ENCODE measurements at places on chromosomes 5 and 9.

GRCh38 chr9:99103901-99104458 is 933 bp upstream of the TGFBR1 start:
- DNase-seq, result peak; percentile 10

GRCh38 chr9:17894501-17895160 is 315.8 kb downstream of the SH3GL2 start:
- DNase-seq, result no peak

- DNase-seq, result no peak
Observed at GRCh38 chr5:82160948-82161347, 117.2 kb downstream of the RPS23 start.

DNA sequence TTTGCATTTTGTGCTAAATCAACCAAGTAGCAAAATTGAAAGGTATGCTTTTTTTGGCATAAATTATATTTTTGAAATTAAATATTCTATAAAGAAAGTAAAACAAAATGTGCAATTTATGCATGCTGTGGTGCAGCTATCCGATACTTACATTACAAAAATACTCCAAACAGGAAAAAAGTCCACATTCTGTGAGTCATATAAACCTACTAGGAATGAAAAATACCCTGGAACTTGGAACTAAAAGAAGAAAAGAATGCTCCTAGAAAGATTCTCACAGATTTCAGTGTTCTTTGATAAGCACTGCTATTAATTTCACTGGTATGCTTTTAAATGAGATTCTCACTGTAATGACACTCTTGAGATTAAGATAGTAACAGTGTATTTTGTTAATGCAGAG is 92.6 kb downstream of the OSMR start:
- no peak for DNase-seq

- peak; percentile 41 for DNase-seq
Observed at GRCh38 chr5:149561848-149562247, 10.6 kb upstream of the CSNK1A1 start.

DNA sequence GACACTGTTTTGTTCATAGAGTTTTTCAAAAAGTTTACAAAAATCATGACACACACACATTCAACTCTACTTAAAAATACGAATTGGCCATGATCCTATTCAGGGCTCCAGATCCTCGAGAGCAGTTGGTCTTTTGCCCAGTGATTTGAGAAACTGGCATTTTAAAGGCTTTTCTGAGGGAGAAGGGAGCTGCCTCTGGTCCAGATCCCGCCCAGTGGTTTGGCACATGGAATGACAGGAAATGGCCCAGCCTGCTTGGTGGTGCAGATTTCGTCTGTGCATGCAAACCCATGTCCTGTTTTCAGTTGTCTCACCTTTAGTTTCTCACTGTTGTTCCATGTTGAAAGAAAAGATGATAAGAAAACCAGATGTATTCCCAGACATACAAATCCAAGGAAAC is 3.6 kb downstream of the CAMK4 start:
- DNase-seq, result no peak

DNA sequence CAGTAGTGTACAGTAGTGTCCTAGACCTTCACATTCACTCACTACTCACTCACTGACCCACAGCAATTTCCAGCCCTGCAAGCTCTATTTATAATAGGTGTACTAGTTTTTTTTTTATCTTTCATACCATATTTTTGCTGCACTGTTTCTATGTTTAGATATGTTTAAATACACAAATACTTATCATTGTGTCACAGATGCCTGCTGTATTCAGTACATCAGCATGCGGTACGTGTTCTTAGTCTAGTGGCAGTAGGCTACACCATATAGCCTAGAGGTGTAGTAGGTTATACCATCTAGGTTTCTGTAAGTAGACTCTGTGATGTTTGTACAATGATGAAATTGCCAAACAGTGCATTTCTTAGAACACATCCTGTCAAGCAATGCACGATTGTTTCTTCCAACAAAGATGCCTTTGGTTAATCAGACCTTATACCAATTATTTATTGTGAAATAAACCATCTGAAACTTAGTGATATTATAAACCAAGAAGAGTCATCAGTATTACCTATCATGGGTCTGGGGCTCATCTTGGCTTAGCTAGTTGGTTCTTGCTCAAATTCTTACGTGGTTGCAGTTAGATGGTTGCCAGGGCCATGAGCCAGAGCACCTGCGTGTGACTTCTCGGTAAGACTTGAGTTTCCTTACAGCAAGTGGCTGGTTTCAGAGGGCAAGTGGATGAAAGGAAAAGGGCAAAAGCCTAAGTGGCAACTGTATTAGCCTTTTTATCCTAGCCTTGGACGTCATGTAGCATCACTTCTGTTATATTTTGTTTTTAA is 41.1 kb downstream of the ERBIN start:
- no peak for DNase-seq

- no peak for DNase-seq
Observed at GRCh38 chr5:16834029-16834428, 102.1 kb downstream of the MYO10 start.

DNA sequence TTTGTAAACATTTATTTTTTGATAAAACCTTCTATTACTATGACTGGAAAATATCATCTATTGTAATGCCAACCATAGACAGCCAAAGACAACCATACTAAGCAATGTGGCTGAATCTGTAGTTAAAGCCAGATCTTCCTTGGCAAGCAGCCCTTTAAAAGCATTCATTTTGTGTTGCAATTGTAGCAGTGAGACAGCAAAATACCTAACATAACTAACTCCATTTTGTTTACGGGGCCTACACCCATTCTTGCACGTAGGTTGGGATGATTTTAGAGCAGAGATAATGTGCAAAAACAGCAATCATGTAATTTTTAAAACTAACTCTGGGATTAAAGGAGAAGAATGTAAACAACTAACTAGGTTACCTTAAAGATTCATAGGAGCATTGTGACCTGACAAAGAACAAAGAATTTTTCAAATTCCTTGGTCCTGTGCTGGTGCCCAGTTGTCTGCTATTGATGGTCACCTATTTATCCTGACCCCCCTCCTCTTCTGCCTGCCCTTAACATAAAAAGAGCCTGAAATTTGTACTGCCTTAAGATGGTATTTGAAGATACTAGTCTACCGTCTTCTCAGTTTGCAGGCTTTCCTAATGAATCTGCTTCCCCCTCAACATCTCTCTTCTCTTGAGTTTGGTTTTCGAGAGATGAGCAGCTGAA is 10.6 kb downstream of the IFNA1 start:
- no peak for DNase-seq

- DNase-seq, result no peak
Observed at GRCh38 chr5:16179511-16179935, at the start of gene MARCHF11. MARCHF11 (minus strand) TSS chr5:16179791; CDS start chr5:16179575, 216 bp downstream.

DNA sequence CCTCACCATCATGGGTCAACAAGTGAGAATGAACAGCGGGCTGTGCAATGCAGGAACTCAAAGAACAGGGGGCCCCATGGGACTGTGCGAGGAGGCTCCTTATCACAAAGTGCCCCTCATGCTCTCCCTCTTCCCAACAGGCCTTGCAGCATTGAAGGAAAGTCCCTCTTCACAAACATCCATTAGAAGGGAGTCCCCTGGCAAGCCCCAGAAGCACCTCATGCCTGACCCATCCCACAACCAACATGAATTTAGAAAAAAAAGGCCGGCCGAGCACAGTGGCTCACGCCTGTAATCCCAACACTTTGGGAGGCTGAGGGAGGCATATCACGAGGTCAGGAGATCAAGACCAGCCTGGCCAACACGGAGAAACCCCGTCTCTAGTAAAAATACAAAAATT is 122.6 kb upstream of the FSTL4 start:
- no peak for DNase-seq

DNA sequence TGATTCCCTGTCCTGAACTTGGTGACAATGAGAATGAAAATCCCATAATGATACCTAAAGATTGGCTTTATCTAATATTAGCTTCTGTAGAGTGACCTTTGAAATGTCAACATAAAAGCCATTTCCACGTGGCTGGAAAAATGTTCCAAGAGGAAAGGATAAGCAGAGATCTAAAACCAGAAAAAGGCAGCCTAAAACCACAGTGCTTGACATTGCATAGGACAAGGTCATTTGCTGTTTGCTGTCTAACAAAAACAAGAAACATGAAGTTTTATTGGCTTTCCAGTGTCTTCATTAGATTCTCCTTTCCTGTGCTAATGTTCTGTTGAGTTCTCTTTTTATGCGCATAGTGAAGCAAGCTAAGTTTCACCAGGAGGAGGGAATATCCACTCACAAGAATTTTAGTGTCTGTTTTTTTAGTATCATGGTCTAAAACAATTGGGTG is 44.6 kb downstream of the CPEB4 start:
- no peak for DNase-seq

- no peak for DNase-seq
Observed at GRCh38 chr9:36905101-36906066, 128.7 kb downstream of the PAX5 start.

- DNase-seq, result no peak
Observed at GRCh38 chr5:622946-623522, 10.9 kb downstream of the CEP72 start.

- DNase-seq, result peak; percentile 22
Observed at GRCh38 chr5:179828756-179829421, 8.2 kb downstream of the SQSTM1 start.

- no peak for DNase-seq
Observed at GRCh38 chr9:93508207-93508606, 54.8 kb upstream of the FAM120AOS start.

DNA sequence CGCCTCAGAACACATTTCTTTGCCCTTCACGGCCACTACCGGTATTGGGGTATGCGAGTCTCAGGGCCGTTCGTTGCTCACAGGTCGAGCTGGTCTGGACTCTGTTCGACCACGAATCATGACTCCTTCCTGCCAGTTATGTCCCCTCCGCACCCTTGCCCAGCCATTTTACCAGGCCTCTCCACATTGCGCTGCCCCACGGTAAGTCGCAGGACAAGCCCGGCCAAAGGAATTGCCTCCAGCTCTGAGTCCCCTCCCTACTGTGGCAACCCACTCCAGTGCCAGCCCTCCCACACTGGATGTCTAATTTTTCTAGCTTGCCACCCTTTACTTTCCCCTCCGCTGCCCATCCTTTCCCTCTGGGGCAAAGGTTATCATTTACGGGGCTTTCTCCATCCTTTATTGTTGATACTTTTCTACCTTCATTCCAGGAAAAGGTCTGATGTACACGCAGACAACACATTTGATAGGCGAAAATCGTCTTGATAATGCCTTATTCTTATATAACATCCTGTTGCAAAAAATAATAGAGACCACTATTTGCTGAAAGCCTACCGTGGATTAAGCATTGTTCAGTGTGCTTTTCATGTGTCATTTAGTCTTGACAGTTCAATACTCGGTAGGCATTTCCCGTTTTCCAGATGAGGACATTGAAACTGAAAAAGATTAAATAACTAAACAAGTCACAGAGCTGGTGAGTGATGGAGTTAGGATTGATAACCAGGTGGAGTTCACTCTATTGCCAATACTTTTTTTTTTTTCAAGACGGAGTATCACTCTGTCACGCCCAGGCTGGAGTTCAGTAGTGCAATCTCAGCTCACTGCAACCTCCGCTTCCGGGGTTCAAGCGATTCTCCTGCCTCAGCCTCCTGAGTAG is 958 bp upstream of the HSPA5 start:
- peak; percentile 20 for DNase-seq

- no peak for DNase-seq
Observed at GRCh38 chr5:157324237-157324636, 58.3 kb downstream of the CYFIP2 start.

DNA sequence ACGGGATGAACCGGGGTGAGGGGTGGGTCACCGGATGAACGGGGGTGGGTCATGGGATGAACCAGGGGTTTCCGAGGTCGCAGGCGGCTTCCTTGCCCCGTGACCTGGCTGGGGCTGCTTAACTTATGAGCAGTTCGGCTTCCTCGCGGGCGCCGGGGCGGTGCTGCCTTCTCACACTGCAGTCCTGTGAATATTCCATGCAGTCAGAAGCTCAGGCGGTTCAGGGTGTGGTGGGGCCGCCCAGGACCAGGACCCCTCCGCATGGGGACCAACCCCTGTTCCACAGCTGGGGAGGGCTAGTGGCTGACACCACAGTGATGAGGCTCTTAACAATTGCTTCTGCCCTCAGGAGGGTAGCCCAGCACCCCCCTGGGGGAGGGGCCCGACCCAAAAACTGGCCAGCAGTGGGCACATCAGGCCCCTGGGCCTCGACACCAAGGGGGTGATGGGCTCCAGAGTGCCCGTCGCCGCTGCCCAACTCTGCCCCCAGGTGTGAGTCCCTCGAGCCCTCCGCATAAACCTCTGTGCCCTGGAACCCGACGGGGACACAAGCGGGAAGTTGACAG is 30.9 kb upstream of the SLC9A3 start:
- peak; percentile 41 for DNase-seq

GRCh38 chr5:83925955-83926337 is 205.3 kb upstream of the HAPLN1 start:
- DNase-seq, result no peak

GRCh38 chr5:14743601-14744295 is 79.2 kb downstream of the OTULIN start:
- no peak for DNase-seq

- no peak for DNase-seq
Observed at GRCh38 chr5:50653946-50654345, 12.5 kb upstream of the PARP8 start.

GRCh38 chr5:10825897-10826644 is 65.0 kb upstream of the DAP start:
- DNase-seq, result no peak

DNA sequence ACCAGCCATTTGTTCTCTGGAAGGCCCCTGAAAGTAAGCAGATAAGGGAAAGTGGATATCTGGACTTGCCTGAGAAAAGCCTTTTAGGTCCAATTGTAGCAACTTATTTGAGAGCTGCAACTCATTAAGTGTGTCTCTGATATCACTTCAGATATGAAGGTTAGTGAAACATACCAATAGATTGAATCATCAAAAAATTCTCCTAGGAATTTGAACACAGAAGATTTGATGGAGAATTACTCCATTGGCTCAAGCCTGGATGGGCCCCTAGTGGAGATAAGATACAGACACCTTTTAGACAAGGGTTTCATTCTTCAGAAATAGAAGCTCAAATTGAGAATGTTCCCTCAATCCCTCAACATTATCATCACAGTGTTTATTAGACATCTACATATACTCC is 356.7 kb downstream of the NDUFS4 start:
- no peak for DNase-seq

- DNase-seq, result peak; percentile 64
Observed at GRCh38 chr9:136565086-136565714, 19.4 kb upstream of the NOTCH1 start.

- DNase-seq, result no peak
Observed at GRCh38 chr5:150700246-150700593, 642 bp downstream of the RBM22 start.

DNA sequence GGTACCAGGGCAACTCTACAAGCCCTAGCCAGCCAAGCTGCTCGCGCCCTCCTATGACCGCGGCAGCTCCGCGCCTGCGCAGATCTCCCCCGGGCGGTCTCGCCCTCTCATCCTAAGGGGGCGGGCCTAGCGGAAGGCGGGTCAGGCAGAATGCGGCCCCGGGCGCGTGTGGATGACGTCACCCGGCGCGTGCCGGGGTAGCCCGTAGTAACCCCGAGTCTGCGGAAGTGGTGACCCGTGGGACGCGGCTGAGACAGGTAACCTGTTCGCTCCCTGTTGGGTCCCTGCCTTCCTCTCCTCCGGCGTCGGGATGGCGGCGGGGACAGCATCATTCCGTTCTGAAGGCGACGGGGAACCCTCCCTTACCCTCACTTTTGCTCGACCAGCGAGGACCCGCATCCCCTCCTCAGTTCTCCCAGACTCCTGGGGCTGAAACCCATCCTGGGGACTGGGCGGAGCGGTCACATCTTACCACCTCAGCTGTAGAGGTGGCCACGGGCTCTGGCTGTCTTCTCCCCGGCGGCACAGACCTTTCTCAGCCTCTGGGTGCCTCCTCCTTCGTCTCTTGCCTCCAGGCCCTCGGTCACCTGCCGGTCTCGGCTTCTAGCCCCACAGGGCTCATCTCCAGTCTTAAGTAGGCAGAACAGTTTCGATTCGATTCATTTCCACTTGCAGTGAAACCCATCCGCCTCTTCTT is at the start of gene AOPEP:
TSS of gene AOPEP (plus strand) at position 205 of the 697 bp plus-strand sequence. CDS start 33,085 bp downstream, outside the sequence.
- peak; percentile 99 for DNase-seq
